ENCODE measurements at places on chromosomes 4 and X.
A peak's percentile ranks its signal among the peaks of the same experiment; 100 is the strongest.

DNA sequence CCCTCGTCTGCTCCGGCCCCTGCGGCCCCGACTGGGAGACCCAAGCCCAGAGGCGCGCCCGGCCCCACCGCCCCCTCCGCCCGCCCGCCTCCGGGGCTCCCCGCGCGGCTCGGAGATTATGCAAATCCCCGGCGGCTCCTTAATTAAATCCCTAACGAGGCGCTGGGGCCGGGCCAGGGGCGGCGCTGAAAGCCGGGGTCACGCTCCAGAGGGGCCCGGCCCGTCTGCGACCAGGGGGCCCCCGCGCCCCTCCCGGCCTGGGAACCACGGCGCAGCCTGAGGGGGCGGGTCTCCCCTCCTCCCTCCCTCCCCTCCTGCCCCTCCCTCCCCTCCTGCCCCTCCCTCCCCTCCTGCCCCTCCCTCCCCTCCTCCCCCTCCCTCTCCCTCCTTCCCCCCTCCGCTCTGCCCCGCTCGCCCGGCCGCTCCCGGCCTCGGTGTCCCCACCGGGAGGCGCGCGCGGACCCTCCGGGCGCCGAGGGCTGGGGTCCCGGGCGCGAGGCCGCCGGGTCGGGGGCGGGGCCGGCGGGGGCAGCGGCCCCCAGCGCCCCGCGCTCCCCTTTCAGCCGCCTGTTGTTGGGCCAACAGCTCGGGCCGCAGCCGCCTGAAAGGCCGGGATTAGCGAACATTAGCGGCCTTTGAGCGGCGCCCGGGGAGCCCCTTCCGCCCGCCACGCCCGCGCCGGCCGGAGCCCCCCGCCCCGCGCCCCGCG lies 25.9 kb upstream of the FGFR3 start:
- no peak for DNase-seq

GRCh38 chr4:22407361-22407760 lies 108.5 kb downstream of the ADGRA3 start:
- no peak for DNase-seq

DNA sequence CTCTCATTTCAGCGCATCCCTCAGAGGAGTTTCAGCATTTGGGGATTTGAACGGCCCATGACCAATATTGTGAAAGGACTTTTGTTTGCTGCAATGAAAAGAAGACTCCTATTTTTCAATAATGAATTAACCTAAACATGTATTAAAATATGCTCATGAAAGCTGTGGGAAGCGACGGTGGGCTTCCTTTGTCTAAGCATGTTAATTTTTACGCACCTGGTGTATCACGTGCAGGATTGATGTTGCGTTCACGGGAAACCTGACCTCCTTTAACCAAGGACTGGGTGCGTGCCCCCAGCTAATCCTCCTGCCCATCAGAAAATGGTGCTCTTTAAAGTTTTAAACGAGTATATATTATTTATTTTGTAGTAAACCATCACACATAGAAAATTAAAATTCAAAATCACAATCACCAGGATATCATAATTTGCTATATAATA lies 590 bp upstream of the CCDC110 start:
- peak; percentile 23 for DNase-seq

GRCh38 chr4:33714971-33715370 lies 2529.3 kb downstream of the ARAP2 start:
- no peak for DNase-seq

DNA sequence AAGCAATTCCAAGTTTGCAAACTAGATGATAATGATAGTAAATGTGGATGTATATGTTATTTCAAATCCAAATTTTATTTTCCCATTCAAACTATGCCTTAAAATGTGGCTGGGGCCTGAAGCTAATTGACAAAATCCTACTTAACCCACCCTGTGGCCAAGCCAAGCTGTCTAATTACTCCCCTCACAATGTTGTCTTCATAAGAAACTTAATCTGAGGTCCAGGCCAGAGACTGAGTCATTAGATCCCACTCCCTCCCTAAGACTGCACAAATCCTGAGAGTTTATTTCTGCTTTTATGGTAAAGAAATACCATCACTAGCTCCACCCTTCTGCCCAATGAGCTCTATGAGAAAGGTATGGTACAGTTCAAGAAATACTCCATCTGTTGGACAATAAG lies 16.6 kb downstream of the SMPX start:
- no peak for DNase-seq

GRCh38 chr4:173212379-173212778 lies 43.8 kb downstream of the GALNT7 start:
- DNase-seq: no peak

DNA sequence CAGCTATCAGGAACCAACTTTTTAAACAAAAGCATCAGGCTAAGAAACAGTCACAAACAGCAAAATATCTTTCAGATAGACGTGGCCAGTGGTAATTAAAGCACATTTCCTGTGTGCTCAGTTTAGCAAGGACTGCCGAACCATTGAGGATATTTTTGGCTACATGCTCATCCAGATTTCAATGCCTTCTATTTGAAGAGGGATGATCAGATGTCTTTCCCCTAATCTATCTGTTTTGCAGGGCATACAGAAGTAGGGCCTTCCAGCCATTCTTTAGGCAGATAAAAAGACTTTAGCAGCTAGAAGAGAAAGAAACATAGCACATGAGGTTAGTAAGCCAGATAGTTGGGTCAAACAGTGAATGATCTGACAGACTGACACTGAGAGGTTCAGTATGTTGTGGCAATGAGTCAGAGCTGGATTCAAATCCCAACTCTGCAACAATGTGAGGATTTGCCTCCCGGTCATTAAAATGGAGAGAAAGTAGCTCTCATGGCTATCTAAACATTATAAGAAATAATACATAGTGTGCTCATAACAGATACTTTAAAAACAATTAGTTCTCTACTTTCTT lies 100.0 kb upstream of the PRKG2 start:
- no peak for DNase-seq

DNA sequence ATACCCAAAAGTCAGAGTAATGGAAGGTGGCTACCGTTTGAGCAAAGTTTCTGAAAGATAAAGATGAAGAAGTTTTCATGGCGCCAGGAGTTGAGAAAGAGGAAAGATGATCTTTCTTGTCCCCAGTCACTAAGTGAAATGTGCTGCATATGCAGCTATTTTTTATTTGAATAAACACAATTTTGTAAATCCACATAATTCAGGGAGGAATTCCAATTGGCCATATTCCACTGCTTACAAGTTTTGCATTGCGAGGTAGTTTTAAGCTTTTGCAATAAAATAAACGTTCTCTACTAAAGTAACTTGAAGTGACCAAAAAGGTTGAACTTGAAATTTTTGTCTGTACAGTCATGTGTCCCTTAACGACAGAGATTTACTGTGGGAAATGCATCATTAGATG lies 139.3 kb upstream of the VCX2 start:
- no peak for DNase-seq

GRCh38 chr4:142923619-142924018 lies 77.5 kb upstream of the INPP4B start:
- no peak for DNase-seq

DNA sequence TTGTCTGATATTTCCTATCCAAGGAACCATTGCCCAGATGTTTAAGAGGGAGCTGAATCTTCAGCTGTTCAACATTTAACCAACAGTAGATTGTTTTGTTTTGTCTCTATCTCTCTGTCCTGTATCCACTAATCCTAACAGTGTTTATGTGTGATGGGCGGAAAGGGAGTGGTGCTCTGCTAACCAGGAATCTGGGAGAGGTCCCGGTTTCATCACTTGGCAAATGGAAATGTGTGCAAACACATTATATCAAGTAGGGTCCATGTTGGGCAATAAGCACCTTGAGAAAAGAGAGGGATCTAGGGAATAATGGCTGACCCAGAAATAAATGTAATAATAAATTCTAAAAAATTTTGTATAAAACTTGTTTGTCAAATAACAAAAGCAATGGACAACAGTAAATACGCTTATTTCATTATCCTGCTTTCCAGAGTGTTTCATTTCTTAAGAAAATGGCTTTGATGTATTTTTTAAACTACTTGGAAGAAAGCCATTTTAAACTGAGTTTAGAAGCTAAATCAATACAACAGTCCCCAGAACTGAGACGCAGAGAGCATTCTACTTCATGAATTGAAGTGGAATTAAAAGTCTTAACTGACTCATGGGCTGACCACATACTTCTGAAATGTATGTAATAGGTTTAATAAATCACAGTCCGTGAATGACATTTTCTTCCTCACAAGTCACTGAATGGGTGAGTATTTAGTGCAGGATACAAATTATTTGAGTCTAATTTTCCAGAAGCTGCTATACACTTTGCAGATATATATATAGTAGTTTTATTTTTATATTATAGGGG lies 55.8 kb downstream of the EMCN start:
- DNase-seq: no peak

- no peak for DNase-seq
Measured at GRCh38 chr4:77194989-77195388, 38.0 kb downstream of the CCNG2 start.

DNA sequence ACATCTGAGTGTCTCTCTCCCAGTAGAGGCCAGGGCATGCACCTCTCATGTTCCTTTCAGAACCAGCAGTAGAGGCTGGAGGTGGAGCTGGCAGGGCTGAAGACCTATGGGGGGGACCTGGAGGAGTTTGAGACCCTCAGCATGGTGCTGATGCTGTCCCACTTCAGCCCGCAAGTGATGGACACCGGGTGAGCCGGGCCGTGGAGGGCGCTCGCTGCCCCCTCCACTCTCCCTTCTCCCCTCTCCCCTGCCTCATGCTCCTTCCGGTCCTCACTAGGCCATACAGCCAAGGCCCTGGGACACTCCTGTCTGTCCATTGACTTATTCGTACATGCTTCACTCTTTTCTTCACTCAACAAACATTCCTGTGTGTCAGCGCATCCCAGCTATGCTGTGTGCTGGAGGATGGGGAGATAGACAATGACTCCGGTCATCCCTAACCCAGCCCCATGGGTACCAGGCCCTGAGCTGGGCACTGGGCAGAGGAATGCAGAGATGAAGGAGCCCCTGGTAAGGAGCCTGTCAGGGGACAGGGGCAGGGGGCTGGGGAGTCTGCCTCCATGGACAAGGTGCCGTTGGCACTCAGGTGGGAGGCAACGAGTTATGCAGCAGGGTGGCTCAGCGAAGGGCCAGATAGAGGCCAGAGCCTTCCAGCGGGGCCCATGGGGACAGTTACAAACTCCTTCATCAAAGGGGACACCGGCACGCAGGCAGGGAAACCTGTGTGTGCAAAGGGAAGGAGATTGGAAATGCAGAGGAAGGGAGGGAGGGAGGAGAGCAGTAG lies 28.4 kb upstream of the WFS1 start:
- no peak for DNase-seq

DNA sequence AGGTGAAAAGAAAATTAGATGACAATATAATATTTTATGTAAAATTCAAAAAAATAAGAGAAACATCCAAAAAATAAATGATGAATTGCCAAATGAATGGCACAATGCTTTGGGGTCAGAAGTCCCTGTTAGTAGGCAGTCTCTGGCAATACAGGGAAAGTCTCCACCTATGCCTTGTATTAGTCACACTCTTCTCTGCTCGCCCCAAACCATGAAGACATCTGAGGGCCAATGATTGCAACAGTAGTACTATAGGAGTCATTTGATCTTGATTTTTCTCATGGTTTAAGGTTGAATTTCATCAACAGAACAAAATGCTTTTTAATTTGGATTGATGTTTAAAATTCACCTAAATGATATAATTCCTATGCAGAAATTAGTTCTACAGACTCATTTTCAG lies 3.9 kb upstream of the PRSS12 start:
- no peak for DNase-seq

GRCh38 chr4:184273166-184274147 lies 55.8 kb upstream of the ENPP6 start:
- DNase-seq: no peak

DNA sequence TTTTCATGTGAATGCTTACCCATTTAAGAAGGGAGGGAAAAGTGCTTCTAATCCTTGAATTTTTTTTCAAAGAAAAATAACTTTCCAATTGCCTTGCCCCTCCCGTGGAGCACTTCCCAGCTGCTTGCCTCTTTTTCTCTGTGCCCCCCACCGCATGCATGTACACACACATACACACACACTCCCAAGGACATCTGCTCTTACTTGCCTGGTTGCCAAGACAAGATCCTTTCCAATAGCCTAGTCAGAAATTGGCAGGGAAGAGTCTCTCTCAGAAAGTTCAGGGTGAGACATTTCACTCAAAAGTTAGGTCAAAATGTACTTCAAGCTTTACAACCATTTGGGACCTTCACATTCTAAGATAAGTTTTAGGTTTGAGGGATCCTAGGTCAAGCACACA lies 10.9 kb downstream of the HHIP start:
- DNase-seq: no peak
